ENCODE measurements at places on chromosomes 7 and 10.

DNA sequence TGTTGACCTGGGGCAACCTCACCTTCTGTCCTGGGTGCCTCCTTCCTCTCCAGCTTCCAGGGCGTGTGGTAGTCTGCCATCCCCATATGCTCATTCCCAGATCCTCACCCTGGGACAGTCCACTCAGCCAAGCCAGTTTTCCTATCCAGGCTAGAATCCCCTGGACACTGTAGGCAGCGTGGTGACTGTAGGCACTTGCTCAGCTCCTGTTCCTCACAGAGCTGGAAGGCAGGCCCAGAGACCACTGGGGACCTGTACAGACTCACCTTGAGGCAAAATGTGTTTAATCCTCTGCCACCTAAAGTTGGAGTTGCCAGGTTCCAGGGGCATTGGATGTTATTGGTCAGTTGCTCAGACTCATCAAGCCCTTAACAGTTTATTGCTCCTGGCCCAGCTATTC, 2.4 kb upstream of the GRID1 start:
- DNase-seq: no peak

GRCh38 chr10:115022733-115023132, 70.4 kb upstream of the ATRNL1 start:
- no peak for DNase-seq

- DNase-seq: no peak
Measured at GRCh38 chr7:129951226-129952085, 1.3 kb downstream of the UBE2H start.

DNA sequence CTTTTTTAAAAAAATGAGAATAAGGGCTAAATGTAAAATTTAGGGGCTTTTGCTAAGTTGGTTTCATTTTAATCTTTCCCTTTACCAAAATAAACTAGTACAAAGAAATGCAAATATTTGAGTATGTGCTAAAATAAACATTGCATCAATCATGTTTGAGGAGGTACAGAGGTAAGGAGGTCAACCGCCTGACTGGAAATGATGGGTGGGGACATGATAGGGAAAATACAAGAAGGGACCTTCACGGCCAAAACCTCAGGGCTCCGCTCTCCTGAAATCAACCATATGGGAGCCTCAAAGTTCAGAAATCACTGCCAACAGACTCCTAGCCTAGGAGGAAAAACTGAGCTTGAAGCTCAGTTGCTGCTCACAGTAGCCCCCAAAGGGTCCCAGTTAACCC, 207.6 kb downstream of the AHR start:
- no peak for DNase-seq

GRCh38 chr7:66781408-66782090, 41.0 kb downstream of the RABGEF1 start:
- DNase-seq: no peak

DNA sequence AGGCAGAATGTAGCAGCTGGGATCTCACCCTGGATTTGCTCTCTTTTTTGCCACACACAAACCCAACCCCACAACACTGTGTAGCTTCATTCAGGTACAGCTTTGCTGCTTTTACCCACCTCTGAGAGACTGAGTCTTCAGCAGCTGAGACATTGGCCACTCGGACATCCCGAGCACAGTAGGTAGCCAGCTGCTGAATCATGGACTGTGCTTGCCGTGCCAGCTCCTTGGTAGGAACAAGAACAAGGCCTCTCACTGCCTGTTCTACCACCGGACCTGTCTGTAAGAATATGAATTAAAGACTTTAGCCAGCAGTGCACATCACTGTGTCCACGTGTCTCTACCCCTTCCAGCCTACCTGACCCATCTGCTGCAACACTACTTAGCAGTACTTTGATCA, 937 bp downstream of the DDX56 start:
- DNase-seq: no peak

DNA sequence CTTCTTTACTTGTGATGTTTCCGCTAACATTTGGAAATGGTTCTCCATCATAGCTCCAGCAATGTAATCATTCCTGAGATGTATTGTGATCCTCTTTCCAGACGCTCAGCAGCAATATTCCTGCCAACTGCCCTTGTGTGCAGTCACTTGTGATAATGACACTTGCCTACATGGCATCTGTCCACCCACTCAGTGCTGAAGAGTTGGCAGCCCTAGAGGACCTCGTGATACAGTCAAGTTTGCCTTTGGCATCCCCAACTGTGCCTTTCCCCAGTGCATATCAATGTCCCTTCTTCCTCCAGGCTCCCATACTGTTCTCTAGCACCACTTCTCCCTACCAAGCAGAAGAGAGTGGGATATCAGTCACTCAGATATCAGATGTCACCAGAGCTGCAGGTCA, 64.9 kb downstream of the MYOF start:
- DNase-seq: no peak

DNA sequence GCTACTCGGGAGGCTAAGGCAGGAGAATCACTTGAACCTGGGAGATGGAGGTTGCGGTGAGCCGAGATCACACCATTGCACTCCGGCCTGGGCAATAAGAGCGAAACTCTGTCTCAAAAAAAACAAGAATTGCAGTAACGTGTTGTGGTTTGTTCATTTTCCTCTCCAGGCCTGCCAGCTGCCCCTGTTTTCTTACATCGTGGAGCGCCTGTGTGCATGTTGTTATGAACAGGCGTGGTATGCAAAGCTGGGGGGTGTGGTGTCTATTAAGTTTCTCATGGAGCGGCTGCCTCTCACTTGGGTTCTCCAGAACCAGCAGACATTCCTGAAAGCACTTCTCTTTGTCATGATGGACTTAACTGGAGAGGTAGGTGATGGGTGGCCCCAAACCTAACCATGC, 52.1 kb downstream of the TRRAP start:
- DNase-seq: no peak
